SJSA1 (cell line): ENCODE measurements at places on chromosomes 3 and 15. TPM values are rescaled to one million over a fixed set of nuclear protein-coding genes. Genes with fewer than 3 reads are reported as not detected.
A peak's percentile ranks its signal among the peaks of the same experiment; 100 is the strongest.

The TRH gene
- total RNA-seq, result not detected in 2 replicates

The TUBGCP5 gene
- total RNA-seq, result 21.2 and 42.3 TPM in 2 replicates

The ADAMTSL3 gene
- total RNA-seq, result 1.7 and 2.6 TPM in 2 replicates

DNA sequence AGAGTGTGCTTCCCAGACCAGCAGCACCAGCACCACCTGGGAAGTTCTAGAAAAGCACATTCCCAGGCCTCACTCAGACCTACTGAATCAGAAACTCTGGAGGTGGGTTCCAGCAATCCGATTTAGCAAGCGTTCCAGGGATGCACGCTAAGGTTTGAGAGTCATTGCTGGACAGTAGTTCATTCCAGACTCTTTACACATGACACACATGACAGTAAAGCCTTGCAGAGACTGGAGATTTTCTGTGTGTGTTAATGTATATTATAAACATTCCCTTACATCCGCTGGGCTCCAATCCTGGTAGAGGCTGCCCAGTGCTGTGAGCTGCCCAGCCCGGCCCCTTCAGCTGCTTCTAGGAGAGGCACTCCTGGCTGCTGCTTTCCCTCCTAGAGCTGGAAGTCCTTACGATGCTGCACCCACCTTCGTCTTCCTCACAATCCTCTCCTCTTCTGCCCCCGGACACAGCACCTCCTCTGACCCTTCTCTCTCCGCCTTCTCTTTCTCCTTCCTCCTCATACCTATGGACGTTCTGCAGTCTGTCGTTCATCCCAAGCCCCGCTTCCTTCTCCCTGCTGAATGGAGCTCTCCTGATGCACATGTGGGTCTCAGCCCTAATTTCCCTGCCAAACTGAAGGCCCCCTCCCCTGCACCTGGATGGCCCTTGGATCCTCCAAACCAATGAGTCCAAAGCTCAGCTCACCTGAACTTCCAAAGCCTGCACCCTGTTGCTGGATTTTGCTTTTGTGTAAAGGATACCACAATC, 44.4 kb downstream of the ITGA11 start:
- no peaks in the 10 kb centered on the region for H3K36me3 ChIP-seq
- DNase-seq, result peak; percentile 34
- H3K4me3 ChIP-seq, result no peak overlapping the region
- no peak overlapping the region for H3K27ac ChIP-seq
- peaks cover 39% of the 10 kb centered on the region for H3K4me1 ChIP-seq

DNA sequence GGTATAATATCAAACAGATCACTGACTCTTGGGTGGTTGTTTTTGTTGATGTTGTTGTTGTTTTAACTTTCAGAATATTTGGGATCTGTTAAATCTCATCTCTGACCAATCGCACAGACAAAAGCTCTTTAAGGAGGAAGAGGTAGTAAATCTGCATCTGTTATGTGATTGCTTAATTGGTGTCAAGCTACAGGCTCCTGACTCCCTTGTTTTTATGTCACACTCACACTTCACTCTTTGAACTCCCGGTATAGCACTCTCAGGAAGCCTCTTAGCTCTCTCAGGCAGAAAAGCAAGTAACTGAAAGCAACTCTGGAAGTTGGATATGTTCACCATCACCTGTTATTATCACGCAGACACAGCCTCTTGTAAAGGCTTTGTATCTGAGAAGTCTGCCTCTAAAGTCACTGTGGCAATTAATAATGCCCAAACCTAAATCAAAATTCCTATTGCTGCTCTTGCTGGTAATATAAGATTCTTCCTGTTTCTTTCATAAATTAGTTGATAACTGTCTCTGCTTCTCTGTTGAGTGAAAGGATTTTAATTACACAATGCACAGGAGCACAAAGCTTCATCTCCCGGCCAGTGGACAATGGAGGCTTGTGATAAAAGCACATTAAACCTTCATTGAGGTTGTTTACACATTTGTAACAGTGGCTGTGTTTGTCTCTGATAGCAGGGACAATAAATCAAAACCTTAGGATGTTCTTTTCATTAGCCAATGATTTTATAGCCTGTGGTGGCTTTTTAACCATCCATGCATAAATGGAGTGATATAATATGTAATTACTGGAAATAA, 576.7 kb downstream of the MFSD1 start:
- H3K27me3 ChIP-seq, result no peaks in the 10 kb centered on the region
- no peaks in the 10 kb centered on the region for H3K4me1 ChIP-seq
- no peak for DNase-seq
- H3K27ac ChIP-seq, result no peak overlapping the region
- H3K36me3 ChIP-seq, result no peaks in the 10 kb centered on the region
- no peak overlapping the region for H3K4me3 ChIP-seq

DNA sequence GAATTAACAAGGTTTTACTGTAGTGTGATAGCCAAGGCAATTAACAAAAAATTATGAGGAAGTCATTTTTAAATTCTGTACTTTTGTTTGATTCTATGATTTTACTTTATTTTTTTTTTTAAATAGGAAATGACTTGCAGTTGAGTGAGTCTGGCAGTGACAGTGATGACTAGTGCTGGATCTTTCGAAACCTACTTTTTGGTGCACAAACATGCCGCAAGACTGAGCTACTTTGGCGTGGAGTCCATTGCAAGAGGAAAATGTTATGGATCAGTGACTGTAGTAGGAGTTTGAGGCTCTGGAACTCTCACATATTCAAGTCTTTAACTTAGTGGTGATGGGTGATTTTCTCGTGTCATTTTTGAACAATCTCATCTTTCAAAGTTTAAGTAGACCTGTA, 11.6 kb downstream of the EAF1 start:
- H3K36me3 ChIP-seq, result peaks cover 67% of the 10 kb centered on the region
- no peaks in the 10 kb centered on the region for H3K27me3 ChIP-seq
- DNase-seq, result no peak
- H3K4me3 ChIP-seq, result no peak overlapping the region

DNA sequence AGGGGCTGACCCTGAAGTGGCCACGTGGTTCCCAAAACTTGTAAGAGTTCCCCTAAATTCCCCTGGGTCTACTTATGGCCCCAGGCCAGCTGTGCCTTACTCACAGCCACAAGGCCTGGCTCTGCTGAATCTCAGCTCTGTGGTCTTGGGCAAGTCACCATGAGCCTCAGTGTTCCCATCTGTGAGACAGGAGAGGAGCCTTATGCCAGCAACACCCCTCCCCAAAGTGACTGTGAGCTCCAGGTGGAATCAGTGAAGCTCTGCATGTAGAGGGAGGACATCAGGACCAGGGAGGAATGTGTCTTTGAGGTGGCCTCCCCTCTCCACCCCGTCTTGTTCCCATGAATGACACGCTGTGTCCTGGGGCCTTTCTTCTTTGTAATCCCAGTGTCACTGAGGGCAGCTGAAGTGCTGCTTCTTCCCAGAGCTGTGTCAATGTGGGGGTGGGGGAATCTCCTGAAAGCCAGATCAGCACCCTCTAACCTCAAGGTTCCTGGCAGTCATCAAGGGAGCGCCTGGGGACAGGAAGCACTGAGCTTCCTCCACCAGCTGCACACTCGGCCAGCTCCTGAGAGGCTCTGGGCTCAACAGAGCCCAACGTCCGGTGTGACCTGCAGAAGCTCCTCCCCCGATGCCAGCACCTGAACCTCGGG, 258.9 kb downstream of the UACA start:
- peaks cover 60% of the 10 kb centered on the region for H3K4me1 ChIP-seq
- no peak overlapping the region for H3K4me3 ChIP-seq
- peak; percentile 41 for DNase-seq
- no peak overlapping the region; the same call in 1 of the 2 replicates for H3K27ac ChIP-seq
- no peaks in the 10 kb centered on the region for H3K36me3 ChIP-seq

DNA sequence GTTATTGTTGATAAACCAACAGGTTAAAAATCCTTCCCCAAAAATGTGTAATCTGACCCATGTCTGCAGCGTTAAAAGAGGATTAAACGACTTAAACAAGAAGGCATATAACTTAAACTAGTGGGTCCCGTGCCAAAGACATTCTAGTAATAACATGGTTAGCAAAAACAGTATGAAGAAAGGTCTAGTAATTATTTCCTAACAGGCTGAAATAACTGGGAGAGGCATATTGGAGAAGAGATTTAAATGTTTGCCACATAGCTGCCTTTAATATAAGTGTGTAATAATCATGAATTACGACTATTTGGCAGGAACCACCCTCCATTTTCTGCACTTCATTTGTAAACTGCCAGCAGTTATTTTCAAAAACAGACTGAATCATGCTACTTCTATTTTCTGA, 67.7 kb upstream of the CSPG5 start:
- peaks cover 5% of the 10 kb centered on the region; the same call in 1 of the 2 replicates for H3K36me3 ChIP-seq
- DNase-seq, result no peak
- H3K27ac ChIP-seq, result no peak overlapping the region
- no peaks in the 10 kb centered on the region for H3K27me3 ChIP-seq
- no peak overlapping the region for H3K4me3 ChIP-seq
- H3K4me1 ChIP-seq, result no peaks in the 10 kb centered on the region

GRCh38 chr3:71322154-71322553, 261.4 kb downstream of the FOXP1 start:
- no peak overlapping the region for H3K27ac ChIP-seq
- H3K27me3 ChIP-seq, result no peaks in the 10 kb centered on the region
- H3K4me3 ChIP-seq, result no peak overlapping the region
- no peaks in the 10 kb centered on the region for H3K36me3 ChIP-seq
- DNase-seq, result no peak

DNA sequence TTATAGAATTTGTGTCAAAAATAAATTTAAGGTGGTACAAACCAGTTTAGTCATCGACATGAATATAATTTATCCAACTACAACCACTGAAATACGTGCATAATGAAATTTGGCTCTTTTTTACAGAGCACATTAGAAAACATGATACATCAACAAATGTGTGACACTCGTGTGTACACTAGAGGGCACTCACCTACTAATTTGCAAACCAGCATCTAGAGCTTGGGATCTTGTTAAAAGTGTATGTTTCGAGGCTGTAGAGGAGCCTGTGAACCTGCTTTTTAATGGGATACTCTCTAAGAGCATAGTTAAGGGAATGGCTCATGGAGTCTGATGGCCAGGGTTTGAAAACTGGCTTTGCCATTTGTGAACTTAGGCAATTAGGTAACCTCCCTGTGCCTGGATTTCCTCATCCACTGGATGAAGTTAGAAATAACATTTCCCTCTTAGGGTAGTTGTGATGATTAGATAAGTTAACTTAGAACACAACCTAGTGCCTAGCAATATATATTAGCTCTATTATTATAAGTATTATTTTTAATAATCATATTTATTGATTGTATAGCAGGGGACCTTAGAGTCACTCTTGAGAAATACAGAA, 8.8 kb upstream of the CPOX start:
- no peaks in the 10 kb centered on the region for H3K27me3 ChIP-seq
- H3K4me3 ChIP-seq, result no peak overlapping the region
- H3K36me3 ChIP-seq, result no peaks in the 10 kb centered on the region

DNA sequence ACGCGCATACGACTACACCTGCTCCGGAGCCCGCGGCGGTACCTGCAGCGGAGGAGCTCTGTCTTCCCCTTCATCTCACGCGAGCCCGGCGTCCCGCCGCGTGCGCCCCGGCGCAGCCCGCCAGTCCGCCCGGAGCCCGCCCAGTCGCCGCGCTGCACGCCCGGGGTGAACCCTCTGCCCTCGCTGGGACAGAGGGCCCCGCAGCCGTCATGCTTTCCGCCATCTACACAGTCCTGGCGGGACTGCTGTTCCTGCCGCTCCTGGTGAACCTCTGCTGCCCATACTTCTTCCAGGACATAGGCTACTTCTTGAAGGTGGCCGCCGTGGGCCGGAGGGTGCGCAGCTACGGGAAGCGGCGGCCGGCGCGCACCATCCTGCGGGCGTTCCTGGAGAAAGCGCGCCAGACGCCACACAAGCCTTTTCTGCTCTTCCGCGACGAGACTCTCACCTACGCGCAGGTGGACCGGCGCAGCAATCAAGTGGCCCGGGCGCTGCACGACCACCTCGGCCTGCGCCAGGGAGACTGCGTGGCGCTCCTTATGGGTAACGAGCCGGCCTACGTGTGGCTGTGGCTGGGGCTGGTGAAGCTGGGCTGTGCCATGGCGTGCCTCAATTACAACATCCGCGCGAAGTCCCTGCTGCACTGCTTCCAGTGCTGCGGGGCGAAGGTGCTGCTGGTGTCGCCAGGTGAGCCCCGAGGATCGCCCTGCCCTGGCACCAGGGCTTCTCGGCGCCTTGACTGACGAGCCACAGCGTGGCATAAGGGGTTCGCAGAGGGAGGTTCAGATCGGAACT, 420 bp downstream of the SLC27A2 start:
- peak overlapping the region; percentile 30 for H3K4me3 ChIP-seq
- H3K36me3 ChIP-seq, result no peaks in the 10 kb centered on the region
- peaks cover 33% of the 10 kb centered on the region for H3K27me3 ChIP-seq

DNA sequence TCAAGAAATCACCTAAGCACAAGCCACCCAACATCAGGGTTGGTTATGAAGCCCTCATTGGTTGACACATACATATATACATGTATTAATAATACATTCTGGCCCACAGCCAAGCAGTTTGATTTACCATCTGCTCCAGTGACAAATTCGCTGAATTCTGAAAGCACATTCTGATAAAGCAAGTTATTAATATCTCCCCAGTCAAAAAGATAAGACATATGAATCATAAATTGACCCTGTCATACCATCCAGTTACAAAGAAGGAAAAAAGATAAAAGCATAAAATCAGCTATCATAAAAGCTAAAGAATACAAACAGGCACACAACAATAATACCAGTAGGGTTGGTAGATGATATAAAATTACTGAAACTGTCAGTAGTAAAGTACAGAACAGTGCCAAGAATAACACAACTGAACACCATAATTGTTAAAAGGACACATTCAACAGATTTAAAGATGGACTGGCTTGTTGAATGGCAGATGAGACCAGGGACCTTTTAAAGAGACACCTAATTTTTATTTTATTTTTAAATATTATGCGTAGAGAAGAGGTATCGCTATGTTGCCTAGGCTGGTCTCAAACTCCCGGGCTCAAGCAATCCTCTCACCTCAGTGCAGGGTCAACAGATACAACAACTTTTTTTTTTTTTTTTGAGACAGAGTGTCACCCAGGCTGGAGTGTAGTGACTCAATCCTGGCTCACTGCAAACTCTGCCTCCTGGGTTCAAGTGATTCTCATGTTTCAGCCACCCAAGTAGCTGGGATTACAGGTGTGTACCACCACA, 7.7 kb downstream of the SNX4 start:
- no peak for DNase-seq
- H3K27ac ChIP-seq, result no peak overlapping the region
- no peaks in the 10 kb centered on the region for H3K27me3 ChIP-seq
- peaks cover 49% of the 10 kb centered on the region for H3K36me3 ChIP-seq
- no peak overlapping the region for H3K4me3 ChIP-seq

- peaks cover 23% of the 10 kb centered on the region for H3K4me1 ChIP-seq
- H3K27me3 ChIP-seq, result no peaks in the 10 kb centered on the region
- H3K36me3 ChIP-seq, result no peaks in the 10 kb centered on the region
- peak overlapping the region; percentile 65; the same call in 1 of the 2 replicates for H3K27ac ChIP-seq
- H3K4me3 ChIP-seq, result no peak overlapping the region
- no peak for DNase-seq
Observed at GRCh38 chr3:71462586-71462985, 120.9 kb downstream of the FOXP1 start.

DNA sequence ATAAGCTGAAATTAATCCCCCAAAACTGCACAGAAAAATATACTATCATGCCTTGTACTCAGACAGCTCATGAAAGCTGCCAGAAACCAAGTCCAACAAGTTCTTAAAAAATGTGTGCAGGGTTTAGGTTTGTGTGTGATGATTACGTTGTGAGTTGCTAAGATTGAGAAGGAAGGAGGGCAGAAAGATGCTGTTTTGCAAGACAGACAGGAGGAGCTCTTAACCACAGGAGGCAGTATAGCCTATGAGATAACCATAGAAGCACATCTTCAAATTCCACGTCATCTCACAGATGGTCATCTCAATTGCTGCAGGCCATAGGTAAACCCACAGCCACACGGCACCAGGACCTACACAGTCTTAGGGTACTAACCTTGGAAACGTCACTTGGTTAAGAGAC, 191.9 kb downstream of the STT3B start:
- no peak overlapping the region for H3K27ac ChIP-seq
- peaks cover 8% of the 10 kb centered on the region for H3K4me1 ChIP-seq
- DNase-seq, result no peak
- H3K27me3 ChIP-seq, result no peaks in the 10 kb centered on the region
- no peaks in the 10 kb centered on the region for H3K36me3 ChIP-seq
